ENCODE measurements at places on chromosomes 4 and X. TPM values are rescaled to one million over a fixed set of nuclear protein-coding genes. Genes with fewer than 3 reads are reported as not detected.

Gene OTC
- total RNA-seq = not detected

DNA sequence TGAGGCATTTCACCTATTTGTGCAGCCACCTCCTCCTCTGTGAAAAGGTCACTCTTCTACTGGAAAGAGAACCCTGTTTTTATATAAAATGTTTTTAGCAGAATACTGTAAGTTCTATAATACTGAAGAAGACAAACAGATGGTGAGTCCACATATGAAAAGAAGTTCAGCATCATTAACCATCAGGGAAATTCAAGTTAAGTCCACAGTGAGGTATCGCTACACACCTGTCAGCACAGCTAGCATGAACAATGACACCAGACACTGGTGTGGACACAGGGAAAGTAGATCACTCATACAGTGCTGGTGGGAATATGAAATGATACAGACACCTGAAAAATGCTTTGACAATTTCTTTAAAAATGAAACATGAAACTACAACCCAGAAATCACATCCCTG is 133.0 kb downstream of the MAD2L1 start:
- DNase-seq = peak; percentile 69

GRCh38 chr4:8320386-8320750 is 50.8 kb downstream of the HTRA3 start:
- DNase-seq = peak; percentile 17

- DNase-seq = peak; percentile 69
These were observed 162.8 kb downstream of the FBXO8 start for GRCh38 chr4:174120446-174121295.

DNA sequence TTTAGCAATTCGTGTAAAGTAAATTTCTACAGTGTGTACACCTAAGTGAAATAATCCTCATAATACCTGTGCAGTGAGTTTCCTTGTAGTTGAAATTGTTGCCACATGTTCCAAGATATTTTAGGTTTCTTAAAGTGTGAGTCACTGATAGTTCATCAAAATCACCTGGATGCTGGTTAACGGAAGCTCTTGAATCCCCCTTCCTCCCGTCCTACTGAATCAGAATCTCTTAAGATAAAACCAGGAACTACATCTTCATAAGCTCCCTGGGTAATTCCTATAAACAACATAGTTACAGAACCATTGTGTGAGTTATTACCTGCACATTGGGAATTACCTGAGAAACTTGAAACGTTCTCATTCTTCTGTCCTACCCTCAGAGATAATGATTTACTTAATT is 197.4 kb upstream of the HS3ST1 start:
- no peak for DNase-seq

DNA sequence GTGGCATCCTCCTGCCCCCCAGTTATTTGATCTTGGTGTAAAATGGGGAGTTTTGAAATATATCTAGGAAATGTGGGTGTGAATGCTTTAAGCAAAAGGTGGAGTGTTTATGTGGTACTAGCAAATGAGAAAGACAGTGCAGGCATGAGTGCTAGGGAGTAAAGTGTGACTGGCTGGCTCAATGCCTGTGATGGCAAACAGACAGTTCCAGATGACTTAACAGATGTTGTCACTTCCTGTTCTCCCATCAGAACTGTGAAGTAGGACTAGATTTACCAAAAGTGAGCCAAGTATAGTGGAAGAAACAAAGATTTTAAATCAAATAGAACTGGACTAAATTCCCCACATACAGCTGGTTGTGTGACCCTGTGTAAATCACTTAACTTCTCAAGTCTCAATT is 8.4 kb upstream of the AMOT start:
- DNase-seq = no peak

GRCh38 chrX:105745863-105746262 is 76.5 kb upstream of the NRK start:
- no peak for DNase-seq

GRCh38 chr4:179894066-179894778 is 2349.0 kb upstream of the TENM3 start:
- DNase-seq = no peak

DNA sequence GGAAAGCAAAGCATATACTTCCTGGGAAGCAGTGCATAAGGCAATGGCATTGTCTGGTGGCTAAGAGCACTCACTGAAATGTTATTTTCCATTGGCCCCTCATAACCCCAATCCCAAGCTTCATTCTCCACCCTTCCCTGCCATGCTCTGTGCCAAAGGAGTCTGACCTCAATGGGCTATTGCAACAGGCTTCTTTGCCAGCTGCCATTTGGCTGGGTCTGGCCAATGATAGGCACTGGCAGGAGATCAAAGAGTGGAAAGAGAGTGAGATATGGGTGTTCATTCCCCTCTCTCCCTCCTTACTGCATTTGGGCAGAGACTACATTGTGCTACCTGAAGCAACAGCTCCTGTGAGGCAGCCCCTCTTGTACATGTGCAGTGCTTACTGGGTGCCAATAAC is 51.5 kb downstream of the LHFPL1 start:
- no peak for DNase-seq

Gene SSX4B
- not detected for total RNA-seq

Gene SCLT1
- total RNA-seq = 16.0 TPM

Gene SLC2A9
- total RNA-seq = 47.6 TPM

- DNase-seq = no peak
These were observed 42.1 kb upstream of the UGT2B10 start for GRCh38 chr4:68773699-68774098.

DNA sequence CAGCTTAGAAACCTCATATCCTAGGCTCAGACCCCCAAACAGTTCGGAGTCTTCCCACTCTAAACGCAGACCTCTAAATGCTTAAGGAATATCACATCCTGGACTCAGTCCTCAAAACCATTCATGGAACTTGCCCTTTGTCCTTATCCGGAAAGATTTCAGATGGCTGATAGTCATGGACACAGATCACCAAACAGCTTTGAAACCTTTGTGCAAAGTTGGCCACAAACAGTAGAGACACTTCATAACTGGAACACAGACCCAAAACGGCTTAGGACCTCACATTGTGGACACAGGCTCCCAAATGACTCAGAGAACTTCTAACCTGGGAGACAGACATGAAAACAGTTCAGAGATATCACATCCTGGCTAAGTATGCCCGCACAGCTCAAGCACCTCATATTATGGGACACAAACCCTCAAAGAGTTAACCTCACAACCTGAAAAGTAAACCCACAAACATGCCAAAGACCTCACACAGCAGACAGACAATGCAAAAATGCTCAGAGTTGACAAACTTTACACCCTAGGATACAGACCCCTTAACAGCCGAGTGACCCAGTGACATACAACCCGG is 15.5 kb downstream of the SUV39H1 start:
- DNase-seq = no peak

Gene ZNF182
- 5.8 TPM for total RNA-seq

GRCh38 chr4:184168406-184169019 is 49.2 kb downstream of the ENPP6 start:
- DNase-seq = peak; percentile 82

- DNase-seq = no peak
These were observed 761.5 kb upstream of the GRIA3 start for GRCh38 chrX:122422547-122422946.

- DNase-seq = no peak
These were observed 36.6 kb downstream of the SYTL4 start for GRCh38 chrX:100695302-100695701.

Gene GRIA2
- total RNA-seq = 0.54 TPM

DNA sequence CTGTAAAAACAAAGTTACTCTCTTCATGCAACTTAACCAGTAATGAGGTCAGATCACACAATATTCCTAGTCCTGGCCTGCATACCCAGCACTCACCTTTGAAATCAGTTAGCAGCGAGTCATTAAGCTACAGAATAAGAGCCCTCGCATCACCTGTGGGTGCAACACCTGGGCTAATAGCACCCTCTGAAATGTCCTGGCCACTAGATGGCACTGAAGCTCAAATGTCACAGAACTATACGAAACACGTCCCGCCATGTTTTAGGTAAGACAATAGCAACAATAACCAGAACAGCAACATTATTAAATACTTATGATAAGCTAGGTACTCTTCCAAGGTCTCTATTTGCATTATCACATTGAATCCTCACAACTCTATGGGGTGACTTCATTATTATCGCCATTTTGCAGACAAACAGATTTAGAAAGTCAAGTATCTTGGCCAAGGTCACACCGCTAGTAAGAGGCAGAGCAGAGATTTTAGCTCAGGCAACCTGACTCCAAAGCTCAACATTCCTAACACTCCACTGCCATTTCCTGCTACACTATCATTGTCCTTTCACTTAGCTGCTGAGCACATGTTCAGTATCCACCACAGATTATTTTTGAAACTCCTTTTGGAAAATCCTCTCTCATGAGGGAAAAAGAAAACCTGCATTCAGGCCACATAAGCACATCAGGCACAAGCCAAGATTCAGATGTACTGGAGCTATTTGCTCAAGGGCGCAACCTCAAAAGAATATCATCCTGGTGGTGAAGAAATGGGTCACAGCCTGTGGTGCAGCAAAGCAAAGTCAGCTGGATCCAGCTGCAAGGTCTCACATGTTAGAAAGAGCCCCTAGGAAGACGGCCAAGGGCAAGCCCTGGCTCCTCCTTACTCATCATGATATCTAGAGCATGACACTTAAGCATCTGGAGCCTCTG is 59.5 kb upstream of the KDR start:
- peak; percentile 24 for DNase-seq

DNA sequence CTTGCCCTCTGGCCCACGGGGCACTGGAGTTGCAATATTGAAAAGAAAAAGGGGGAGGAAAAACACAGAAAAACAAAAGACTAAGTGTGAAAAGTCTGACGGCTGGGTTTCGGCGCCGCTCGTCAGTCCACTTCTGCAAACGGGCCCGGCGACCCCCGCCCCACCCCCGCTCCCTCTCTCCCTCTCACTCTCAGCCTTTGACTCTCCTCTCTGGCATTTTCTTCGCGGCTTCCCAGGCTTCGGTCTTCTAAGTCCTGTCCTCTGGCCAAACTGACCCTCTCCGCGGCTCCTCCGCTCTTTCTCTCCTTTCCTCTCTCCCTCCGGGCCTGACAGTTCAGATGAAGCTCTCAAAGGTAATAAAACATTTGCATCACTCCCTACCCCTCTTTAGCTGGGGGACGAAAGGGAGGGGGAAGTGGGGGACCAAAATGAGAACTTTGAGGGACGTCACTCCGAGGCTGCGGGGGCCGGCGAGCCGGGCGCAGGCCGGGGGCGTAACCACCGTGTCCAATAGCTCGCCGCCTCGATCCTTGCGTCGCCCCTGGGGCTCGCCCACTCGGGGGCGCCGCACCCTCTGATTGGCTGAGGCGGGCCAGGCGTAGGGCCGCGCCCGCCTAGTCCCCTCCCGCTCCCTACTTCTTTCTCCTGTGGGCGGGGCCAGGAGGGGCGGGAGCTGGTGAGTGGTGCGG is at the start of gene NKX6-1:
TSS of gene NKX6-1 (minus strand) at position 358 of the 689 bp plus-strand sequence. CDS start 1,064 bp downstream, outside the sequence.
- DNase-seq = peak; percentile 89

Gene ADGRG2
- total RNA-seq = 1.2 TPM

DNA sequence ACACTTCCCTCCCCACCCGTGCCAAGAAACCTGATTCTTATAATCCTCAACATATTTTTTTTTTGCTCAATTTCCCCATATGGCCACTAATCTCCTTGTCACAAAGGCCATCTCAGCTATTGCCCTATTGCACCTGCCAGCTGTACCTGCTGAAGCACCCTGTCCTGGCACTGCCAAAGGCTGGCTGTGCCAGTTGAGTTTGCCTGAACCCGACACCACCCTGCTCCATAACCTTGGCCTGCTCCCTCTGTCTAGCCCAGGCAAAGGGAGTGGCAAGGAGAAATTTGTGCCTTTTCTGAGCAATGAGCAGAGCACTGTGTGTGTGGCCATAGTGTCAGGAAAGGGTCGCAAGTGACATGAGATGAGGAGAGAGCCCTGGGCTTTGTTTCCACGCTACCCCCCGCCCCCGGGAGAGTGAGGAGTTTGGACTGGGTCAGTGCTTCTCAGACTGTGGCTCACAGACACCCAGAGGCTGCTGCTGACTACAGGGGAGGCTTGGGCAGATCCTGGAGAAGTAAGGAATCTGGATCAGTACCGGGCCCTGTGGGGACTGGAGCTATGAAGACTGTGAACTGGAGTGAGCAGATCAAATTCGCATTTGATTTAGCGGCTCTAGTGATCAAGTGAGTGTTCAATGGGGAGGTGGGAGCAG is 42.2 kb upstream of the HMGB3 start:
- no peak for DNase-seq

Gene CCNQ
- total RNA-seq = 14.6 TPM

Gene PDHA1
- 206 TPM for total RNA-seq

DNA sequence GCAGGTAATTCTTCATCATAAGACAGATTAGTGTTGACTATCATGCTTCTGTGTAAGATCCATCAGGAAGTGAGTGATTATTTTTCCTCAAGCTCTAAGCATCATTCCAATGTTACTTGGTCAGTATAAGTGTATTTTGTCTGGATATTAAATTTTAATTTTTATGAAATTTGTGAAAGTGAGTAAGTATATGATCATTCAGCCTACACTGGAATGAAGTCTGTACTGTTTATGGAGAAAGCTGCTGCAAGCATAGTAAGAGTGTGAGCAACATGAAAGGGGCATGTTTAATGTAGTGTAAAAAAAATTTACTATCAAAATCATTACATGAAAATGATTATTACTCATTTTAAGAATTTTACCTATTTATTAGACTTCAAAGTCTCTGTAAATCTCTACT is 84.8 kb downstream of the IL15 start:
- no peak for DNase-seq

DNA sequence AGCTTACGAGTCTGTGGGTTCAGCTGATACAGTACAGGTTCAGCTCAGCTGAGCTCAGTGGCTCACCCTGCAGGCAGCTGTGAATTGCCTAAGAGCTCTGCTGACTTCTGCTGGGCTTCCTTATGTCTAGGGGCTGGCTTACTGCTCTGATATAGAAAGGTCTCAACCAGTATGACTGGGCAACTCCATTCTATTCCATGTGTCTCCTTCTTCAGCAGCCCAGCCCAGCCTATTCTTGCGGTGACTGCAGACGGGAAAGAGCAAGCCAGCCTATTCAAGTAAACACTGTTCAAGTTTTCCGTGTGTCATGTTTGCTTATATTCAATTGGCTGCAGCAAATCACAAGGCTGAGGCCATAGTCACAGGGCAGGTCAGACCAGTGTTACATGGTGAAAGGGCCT is 615.4 kb upstream of the ZFP42 start:
- no peak for DNase-seq

Gene SLC4A4
- total RNA-seq = 37.1 TPM

GRCh38 chr4:36891971-36892370 is 352.6 kb upstream of the NWD2 start:
- no peak for DNase-seq

DNA sequence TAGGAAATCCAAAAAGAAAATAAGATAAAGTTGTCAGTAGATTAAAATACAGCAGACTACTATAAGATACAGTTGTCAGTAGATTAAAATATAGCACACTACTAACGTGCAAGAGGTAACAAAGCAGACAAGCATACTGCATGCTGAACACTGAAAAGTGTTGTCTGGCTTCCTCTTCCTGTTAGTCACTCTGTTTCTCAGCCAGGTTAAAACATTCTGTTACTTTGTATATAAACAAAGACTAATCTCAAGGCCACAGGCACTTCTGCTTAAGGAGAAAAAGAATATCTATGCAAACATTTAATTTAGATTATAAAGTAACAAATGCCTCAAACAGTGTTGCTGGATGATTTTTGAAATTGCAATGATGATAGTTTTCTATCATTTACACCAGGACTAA is 41.0 kb upstream of the SCD5 start:
- no peak for DNase-seq

- no peak for DNase-seq
These were observed 32.3 kb downstream of the NOP14 start for GRCh38 chr4:2930758-2931511.

Gene UBA6
- 45.8 TPM for total RNA-seq

Data from kidney (tissue), 22 donors.